Breast epithelium (tissue), 4 donors: ENCODE measurements at places on chromosomes 16 and 17. TPM values are rescaled to one million over a fixed set of nuclear protein-coding genes. Genes with fewer than 3 reads are reported as not detected.

KRTAP9-4 gene
- total RNA-seq = not detected

TUBB3 gene
- total RNA-seq = 1.8 TPM

KRT9 gene
- not detected for total RNA-seq

YBX2 gene
- total RNA-seq = 3.0 TPM

SREBF1 gene
- total RNA-seq = 39.0 TPM

MYO19 gene
- total RNA-seq = 71.3 TPM

CRHR1 gene
- total RNA-seq = 1.6 TPM

ASPHD1 gene
- 1.3 TPM for total RNA-seq

SHCBP1 gene
- 0.96 TPM for total RNA-seq

TSNAXIP1 gene
- 1.1 TPM for total RNA-seq

TMEM100 gene
- 27.2 TPM for total RNA-seq

TMED6 gene
- total RNA-seq = 0.32 TPM

USP43 gene
- 6.1 TPM for total RNA-seq

CLEC18B gene
- 1.6 TPM for total RNA-seq

CD300E gene
- total RNA-seq = under 0.01 TPM

NPIPB12 gene
- total RNA-seq = 49.5 TPM

CLN3 gene
- 39.1 TPM for total RNA-seq

HSF4 gene
- total RNA-seq = 113 TPM

NOD2 gene
- 2.6 TPM for total RNA-seq

TRIM25 gene
- 37.1 TPM for total RNA-seq

TMEM235 gene
- not detected for total RNA-seq

KRT31 gene
- total RNA-seq = not detected

FAM83G gene
- total RNA-seq = 11.0 TPM

ODAD4 gene
- 1.6 TPM for total RNA-seq

PPY gene
- not detected for total RNA-seq

CCL14 gene
- total RNA-seq = 54.1 TPM

CACNG5 gene
- not detected for total RNA-seq

MT3 gene
- not detected for total RNA-seq

SLFN12 gene
- 12.4 TPM for total RNA-seq

RUSF1 gene
- total RNA-seq = 44.2 TPM

C17orf78 gene
- not detected for total RNA-seq

SLC5A11 gene
- total RNA-seq = 0.16 TPM

RABEP1 gene
- total RNA-seq = 50.4 TPM

CCDC92B gene
- total RNA-seq = not detected

PTX4 gene
- not detected for total RNA-seq

GRAP gene
- total RNA-seq = 2.2 TPM

SAMD14 gene
- not detected for total RNA-seq
